ENCODE measurements at places on chromosomes 5 and 9.

- DNase-seq: peak; percentile 24
These were observed 87.5 kb upstream of the SSBP2 start for GRCh38 chr5:81838307-81838906.

GRCh38 chr5:180170106-180170809 lies 38.8 kb downstream of the RASGEF1C start:
- no peak for DNase-seq

GRCh38 chr9:99445371-99445891 lies 223.3 kb downstream of the SEC61B start:
- DNase-seq: no peak

DNA sequence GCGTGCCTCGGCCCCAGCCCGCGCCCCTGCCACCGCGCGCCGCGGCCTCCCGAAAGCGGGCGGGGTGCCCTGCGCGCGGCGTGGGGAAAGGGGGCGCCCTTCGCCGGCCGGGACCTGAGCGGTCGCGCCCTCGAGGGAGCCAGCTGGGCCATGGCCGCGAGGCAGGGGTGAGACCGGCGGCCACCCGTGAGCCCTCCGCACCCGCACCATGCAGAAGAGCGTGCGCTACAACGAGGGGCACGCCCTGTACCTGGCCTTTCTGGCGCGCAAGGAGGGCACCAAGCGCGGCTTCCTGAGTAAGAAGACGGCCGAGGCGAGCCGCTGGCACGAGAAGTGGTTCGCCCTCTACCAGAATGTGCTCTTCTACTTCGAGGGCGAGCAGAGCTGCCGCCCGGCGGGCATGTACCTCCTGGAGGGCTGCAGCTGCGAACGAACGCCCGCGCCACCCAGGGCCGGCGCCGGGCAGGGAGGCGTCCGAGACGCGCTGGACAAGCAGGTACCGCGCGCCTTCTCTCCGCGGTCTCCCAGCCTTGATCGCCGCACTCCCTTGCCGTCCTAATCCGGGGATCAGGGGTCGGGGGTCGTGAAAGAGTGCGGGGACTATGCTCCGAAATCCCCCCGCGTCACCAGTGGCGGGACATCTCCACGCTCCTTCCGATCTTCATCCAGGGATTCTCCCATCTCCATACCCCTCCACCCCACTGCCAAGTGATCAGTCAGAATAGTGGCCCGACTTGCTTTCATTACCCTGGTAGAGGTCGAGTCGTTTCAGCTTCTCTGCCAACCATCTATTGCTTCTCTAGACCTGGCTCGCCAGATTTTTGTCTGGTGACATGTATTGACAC lies 590 bp downstream of the RASGRF2 start:
- DNase-seq: peak; percentile 43

- peak; percentile 69 for DNase-seq
These were observed 123.7 kb downstream of the INSYN2B start for GRCh38 chr5:169856571-169856970.

DNA sequence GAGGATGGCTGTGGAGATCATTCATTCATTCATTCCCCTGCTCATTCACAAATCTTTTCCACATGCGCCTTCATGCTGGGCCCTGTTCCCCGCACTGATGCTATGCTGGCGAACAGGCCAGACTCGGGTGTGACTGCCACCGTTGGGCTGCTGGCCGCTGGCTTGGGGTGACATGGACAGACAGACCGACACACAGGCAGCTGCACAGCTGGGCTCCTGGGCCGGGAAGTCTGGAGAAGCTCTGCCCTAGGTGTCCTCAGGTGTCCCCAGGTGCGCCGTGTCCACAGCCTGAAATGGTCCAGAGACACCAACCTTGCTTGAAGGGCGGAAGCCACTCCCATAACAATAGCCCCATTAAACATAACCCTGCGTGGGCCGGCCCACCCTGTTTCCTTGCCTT lies 35.0 kb upstream of the BARHL1 start:
- no peak for DNase-seq

- DNase-seq: peak; percentile 38
These were observed 79.3 kb upstream of the MAP3K1 start for GRCh38 chr5:56735849-56736641.

DNA sequence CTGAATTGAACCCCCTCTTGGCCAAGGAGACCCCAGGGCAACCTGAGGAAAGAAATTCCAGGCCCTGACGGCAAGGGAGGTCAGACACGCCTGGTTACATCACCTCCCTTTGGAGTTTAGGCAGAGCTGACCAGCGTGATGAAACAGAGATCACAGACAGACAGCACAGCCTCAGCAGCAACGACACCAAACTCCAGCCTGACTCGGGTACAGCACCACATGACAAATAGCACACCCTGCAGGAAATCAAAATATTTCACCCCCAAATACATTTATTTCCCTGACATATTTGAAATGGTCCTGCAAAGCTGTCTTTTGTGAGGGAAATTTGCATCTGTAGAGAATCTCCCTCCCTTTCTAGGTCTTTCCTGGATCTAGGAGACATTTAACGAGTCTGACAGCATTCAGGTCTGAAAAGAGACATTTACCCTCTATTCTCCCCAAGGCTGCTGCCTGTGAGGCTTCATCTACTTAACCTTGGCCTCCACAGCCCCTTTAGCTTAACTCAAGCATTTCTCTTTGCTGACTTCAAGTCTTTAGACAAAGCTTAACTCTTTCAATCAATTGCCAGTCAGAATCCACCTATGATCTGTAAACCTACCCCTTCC lies 2.6 kb downstream of the QSOX2 start:
- no peak for DNase-seq

DNA sequence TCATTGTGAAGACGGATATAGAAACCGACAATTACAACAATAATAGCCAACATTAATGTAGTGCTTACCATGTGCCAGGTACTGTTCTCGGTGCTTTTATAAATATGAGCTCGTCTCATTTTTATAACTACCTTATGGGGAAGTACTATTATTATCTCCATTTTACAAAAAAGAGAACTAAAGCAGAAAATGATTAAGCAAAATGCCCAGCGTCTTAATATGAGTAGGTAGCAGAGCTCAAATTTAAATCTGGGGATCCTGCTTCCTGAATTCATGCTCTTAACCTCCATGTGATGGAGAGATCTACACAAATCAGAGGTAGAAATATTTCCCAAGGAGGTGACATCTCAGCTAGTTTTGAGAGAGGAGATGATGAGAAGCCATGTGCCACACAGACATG lies 256.9 kb downstream of the TRIM32 start:
- no peak for DNase-seq

GRCh38 chr9:107155244-107155817 lies 127.7 kb upstream of the RAD23B start:
- no peak for DNase-seq

DNA sequence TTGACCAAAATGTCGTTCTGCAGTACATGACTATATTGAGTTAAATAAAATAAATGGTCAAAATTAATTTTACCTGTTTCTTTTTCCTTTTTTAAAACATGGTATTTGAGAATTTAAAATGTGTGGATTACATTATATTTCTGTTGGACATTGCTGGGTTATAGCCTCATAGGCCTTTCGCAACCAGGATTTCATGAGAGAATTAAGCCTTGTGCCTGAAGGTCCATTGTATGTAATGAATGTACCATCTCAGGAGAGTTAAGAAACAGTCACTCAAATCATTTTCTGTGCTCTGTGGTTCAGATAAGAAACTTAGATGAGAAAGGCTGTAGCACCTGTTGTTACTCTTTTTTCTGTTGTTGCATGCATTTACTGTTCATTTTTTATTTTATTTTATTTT lies 103.5 kb downstream of the ANGPTL2 start:
- DNase-seq: no peak

GRCh38 chr5:179699616-179700237 lies 960 bp downstream of the CANX start:
- peak; percentile 78 for DNase-seq

DNA sequence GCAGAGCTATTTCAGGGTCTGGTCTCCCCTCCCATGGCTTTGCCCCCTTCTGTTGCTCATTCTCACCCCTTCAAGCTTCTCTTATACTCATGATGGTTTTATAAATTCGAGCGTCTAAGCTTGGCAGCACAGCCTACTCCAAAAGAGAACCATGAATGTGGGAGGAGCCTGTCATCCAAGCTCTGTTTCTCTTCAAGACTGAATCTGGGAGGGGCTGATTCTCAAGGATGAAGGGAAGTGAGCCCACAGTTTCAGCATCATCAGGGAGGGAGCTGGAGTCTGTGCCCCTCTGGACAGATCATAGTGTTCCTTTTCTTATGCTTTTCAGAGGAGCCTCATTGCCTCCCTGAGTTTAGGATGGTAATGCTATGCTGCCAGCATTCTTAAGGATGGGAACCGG lies 168.6 kb downstream of the CFAP90 start:
- no peak for DNase-seq

GRCh38 chr5:134549714-134550113 lies 24.2 kb downstream of the JADE2 start:
- DNase-seq: no peak

GRCh38 chr9:135087489-135087792 lies at the start of gene OLFM1:
OLFM1 (plus strand) TSS chr9:135087668; CDS start chr9:135087990, 322 bp downstream.
- DNase-seq: peak; percentile 60

All from activated CD4-positive, alpha-beta T cell treated with anti-CD3 and anti-CD28 coated beads, Interleukin-10, Interleukin-2, amounts not matched to agents 100 ng/mL and 50 ng/mL, durations not matched to agents 16 hours and 8 hours (primary cell).